Hematopoietic multipotent progenitor cell treated with erythropoietin and hydrocortisone succinate and interleukin-3 and kit ligand, for 6 days (in vitro differentiated cells): ENCODE measurements at places on chromosomes 12 and 14.
A peak's percentile ranks its signal among the peaks of the same experiment; 100 is the strongest.

- DNase-seq, result no peak
Observed at GRCh38 chr12:131101703-131102492, 148.2 kb downstream of the ADGRD1 start.

DNA sequence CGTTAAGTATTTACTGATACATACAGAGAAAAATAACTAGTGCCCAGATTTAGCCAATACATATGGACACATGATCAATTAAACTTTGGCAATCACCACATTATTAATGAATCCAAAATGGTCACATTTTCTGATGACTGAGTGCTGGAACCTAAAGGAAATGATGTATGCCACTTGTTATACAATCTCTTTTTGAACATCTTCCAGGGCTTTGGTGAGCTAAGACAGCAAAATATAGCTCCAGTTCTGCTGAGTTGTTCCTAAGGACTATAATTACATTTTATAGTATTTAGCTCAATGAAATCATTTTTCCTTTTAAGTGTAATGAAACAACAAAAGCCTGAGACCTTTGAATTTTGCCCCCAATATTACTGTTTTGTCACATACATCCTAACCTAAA is 329.1 kb upstream of the ATP2B1 start:
- no peak for DNase-seq

GRCh38 chr12:60257063-60257462 is 661.2 kb downstream of the SLC16A7 start:
- no peak for DNase-seq

GRCh38 chr12:100234166-100234565 is 32.7 kb downstream of the DEPDC4 start:
- no peak for DNase-seq

DNA sequence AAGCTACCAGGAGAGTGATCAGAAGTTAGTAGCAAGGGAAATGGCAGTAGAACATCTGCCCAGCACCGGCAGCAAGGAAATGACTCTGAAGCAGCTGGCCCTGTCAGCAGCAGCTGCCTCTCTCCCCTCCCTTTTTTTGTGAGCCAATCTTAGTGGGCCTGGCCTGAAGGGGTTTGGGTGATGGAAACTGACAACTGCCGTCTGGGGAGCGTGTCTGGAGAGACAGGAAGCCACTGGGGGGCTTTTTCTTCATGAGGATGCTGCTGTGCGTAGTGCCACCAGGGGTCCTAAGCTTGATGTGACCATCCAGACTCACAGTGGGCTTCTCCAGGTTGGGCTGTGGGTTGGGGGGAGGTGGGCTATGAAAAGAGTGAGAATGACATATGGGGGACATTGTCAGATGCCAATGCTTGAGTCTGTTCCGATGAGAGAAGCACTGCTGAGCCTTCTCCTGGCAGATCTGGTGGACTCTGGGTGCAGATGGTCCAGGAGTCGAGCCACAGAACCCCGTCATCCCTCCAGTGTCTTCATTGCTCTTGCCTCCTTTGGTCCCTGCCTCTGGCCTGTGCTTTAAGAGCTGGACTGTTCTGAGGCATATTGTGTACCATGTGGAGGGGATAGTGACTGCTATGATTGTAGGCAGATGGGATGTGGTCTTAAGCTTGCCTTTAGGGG is 87.6 kb upstream of the HIF1A start:
- DNase-seq, result no peak

GRCh38 chr12:62865937-62866336 is 69.0 kb downstream of the PPM1H start:
- DNase-seq, result no peak

- DNase-seq, result no peak
Observed at GRCh38 chr12:29818916-29819623, 35.3 kb upstream of the TMTC1 start.

DNA sequence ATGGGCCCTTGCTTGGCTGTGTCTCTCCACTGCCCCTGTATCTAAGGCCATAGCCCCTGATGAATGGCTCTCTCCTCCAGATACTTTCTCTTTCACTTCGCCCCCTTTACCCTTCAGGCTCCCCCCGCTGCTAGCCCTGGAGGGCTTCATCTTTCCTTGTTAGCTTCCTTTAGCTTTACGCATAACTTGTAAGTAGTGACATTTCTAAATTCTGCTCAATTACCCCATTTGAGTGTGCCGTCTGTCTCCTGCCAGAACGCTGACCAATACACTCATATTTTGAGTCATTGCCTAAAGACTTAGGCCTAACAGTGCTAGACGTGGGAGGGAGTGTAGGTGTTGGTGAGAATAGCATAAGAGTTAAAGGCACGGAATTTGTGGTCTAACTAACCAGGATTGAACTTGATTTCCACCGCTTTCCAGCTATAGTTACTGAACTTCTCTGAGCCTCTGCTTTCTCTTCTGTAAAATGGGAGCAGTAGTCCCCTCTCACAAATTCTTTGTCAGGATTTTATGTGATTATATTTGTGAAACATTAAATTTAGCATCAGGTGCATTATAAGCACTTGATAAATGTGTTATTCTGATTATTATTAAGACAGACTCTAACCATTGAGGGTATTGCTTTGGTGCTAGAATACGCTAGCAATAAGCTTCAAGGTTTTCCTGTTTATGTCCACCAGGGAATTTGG is 129.3 kb downstream of the ZFP36L1 start:
- DNase-seq, result no peak

GRCh38 chr14:21066882-21067502 is 3.1 kb upstream of the ARHGEF40 start:
- DNase-seq, result peak; percentile 28

GRCh38 chr12:15013634-15014179 is 40.9 kb downstream of the PDE6H start:
- no peak for DNase-seq

DNA sequence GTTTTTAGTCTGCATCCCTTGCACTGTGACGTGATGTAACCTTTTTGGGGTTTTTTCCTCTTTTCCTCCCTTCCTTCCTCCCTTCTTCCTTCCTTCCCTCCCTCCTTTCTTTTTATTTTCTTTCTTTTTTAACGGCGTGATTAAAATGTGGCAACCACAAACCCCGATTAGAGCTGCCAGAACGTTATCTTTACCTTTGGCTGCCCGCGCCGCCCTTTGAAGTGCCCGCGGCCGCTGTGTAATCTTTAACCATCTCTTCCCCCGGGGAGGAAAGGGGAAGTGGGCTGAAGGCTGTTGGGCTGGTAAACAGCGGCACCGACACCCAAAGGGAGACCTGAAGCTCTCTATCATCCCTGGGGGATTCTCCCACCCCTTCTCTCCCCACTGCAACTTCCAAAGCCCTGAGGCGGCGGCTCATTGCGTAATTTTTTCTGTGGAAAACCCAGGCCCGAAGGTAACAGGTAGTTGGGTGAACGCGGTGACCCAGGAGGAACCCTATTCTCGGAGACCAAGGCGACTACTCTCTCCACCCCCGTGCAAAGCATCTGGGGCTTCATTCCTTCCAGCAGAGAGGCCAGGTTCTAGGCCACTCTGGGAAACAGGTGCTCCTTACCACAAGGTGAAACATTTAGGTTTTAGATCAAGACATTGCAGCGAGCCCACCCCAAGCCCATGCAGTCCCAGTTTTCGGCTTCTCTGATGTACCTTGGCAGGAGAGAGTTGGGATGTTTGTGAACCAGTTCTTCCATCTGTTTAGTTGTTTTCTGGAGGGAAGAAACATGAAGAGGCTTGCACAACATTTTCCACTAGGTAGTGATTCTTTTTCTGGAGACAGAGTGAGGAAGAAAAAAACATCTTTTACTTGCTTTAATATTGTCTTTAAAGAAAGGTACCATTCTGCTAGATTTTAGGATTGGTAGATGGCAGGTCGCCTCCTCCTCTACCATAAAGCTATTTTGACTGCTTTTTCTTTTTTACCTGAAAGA is 1.5 kb downstream of the LGR5 start:
- peak; percentile 71 for DNase-seq

GRCh38 chr12:724194-724855 is 28.1 kb upstream of the WNK1 start:
- DNase-seq, result no peak

DNA sequence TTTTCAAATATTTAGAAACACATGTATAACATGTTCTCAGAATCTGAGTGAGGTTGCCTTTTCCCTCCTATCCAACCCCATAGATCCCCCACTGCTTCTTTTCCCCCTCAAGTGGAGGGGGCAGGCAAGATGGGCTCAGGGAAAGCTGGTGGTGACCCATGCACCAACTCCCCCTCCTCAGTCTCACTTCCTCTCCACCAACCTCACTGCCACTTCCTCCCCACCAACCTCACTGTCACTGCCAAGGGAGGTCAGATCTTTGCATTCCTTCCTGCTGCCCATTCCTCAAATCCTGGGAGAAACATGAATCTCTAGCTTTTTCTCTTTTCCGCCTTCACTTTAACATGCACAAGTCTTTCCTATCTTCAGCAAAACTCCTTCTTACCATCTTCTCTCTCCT is 48.7 kb downstream of the SPTB start:
- DNase-seq, result no peak

DNA sequence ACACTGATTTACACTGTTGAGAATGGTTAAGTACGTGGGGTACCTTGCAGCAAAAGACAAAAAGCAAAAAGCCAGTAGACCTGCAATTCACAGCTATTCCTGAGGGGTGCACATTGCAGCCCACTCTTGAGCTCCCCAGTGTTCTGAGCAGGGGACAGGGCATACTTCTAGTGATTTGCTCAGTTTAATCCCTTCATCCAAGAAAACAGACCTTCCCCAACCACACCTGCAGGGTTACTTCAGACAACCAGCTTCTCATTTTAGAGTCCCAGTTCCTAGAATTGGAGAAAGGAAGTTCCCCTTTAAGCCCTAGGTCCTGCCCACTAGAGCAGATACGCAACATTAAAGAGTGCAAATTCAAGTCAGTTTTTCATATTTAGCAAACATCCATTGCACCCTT is 3.6 kb upstream of the WSB2 start:
- DNase-seq, result peak; percentile 60

- no peak for DNase-seq
Observed at GRCh38 chr12:26092346-26093105, 32.3 kb downstream of the BHLHE41 start.

- peak; percentile 46 for DNase-seq
Observed at GRCh38 chr12:113222730-113223531, 1.7 kb downstream of the TPCN1 start.

DNA sequence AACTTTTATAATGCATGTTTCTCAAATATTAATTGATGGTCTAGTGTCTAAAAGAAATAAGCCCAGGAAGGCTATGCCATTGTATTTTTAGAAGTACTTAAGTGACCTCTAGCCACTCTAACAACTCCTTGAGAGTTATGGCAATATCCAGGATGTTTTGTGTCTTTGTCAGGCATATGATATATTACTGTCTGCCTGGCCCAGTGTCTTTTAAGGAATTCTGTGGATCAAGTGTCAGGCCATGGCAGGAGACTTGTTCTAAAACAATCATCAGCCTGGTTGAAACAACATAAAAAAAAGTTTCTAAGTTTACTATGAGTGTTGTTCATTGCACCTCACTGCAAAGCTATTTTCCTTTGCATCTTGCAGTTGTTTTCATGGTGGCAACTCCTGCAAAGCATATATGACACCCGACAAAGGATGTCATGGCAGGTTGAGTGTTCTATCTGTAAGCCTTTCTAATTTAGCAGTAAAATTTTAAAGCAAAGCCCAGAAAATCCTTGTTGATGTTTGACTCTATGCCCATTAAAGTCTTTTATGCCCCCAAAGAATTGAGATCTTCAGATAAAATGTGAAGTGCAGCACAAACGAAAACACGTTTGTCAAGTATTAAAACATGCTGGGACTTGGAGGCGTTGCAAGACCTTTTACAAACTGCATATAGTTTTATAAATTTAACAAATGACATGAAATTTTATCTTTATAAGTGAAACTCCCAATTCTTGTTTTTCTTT is 89.5 kb upstream of the SLC38A2 start:
- no peak for DNase-seq
